Astrocyte of the hippocampus (primary cell): ENCODE measurements at places on chromosomes 12 and 14.

DNA sequence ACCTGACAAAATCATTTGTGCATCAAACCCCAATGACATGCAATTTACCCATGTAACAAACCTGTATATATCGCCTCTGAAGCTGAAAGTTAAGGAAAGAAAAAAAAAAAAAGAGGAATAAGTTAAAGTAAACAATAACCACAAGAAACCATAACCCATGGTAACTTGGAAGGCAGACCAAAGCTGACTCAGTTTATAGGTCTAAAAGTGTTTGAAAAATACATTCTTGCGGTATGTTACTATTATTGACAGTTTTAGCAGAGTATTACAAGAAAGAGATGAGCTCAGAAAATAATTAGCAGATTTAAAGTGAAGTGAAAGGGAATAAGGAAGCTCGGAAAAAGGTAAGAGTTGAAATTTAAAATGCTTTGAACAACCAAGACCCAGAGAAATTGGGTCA is 34.4 kb upstream of the MGAT4C start:
- DNase-seq = no peak

GRCh38 chr14:24411443-24412389 is 12.9 kb downstream of the NYNRIN start:
- DNase-seq = peak; percentile 62

GRCh38 chr14:74641601-74642391 is 29.8 kb upstream of the LTBP2 start:
- DNase-seq = no peak

GRCh38 chr12:113762155-113762881 is 203.8 kb downstream of the RBM19 start:
- no peak for DNase-seq

- peak; percentile 67 for DNase-seq
These were observed at the start of gene LGR5 for GRCh38 chr12:71439613-71440344. TSS of gene LGR5 (plus strand) at chr12:71439798. CDS start at chr12:71440081, 283 bp downstream.

DNA sequence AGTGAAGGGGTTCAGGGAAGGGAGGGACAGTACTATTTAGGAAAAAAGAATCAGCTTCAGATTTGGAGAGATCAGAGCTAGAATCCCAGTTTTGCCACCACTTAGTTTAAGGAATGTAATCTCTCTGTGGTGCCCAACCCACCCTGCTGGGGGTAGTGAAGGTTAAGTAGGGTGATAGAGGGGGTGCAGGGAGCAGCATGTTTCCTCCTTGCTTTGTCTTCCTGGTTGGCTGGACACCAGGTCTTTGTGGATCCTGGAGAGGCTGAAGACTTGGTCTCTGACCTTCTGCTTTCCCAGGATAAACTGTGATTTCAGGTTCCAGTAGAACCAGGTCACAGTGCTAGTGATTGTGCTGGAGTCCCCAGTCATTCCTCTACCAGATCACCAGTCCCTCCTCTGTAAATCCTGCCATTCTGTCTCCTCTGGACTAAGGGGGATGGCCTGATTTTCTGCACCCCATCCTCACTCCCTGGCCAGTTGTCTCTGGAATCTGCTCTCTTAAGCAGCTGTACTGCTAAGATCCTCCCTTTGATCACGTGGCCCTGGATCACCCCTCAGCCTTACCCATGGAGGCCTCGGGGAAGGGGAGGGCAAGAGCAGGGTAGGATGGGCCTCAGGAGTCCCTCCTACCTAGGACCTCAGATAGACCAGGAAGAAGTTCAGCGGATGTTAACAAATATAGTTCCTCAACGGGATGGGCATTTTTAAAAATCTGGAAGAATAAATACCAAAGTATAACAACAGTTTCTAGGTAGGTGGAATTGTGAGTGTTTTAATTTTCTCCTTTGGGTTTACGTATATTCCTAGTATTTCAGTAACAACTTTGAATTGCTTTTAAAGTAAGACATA is 3.1 kb downstream of the MAP3K12 start:
- DNase-seq = peak; percentile 39

DNA sequence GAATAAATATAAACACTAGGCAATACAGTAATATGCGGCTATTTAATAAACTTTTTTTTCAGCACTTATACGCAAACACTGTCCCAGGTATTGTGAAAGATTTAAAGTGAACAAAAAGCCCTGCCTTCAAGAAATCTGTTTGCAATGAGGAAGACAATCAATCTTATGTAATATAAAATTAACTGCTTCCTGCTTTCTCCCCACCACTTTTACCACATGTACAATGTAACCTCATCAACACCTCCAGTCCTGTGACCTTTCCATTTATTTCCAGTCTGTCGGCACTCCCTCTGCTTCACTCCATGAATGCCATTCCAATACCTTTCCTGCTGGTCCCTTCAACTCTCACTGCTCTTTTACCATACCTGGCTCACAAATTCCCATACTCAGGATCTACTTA is 10.5 kb downstream of the SNX6 start:
- no peak for DNase-seq

DNA sequence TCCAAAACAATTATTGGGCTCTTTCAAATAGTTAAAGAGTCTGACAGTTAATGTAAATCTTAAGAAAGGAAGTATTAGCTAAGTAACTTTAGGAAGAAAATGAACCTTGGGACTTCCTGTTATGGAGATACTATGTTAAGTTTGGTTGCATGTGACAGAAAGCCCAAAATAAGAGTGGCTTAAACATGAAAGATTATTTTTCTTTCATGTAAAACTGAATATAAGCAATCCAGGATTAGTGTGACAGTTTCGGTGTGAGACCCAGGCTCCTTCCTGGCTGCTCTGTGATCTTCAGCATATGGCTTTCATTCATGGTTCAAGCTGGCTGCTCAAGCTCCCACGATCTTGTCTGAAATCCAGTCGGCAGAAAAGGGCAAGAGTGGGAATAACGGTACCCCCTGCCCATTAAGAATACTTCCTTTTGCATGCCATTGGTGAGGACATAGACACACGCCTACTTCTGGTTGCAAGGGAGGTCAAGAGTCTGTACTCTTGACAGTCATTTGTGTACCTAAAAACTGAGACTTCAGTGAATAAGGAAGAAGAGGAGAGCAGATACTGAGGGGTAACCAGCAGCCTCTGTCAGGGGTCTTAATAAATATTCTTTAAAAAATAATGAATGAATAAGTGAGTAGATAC is 2.2 kb upstream of the RPAP3 start:
- DNase-seq = no peak

DNA sequence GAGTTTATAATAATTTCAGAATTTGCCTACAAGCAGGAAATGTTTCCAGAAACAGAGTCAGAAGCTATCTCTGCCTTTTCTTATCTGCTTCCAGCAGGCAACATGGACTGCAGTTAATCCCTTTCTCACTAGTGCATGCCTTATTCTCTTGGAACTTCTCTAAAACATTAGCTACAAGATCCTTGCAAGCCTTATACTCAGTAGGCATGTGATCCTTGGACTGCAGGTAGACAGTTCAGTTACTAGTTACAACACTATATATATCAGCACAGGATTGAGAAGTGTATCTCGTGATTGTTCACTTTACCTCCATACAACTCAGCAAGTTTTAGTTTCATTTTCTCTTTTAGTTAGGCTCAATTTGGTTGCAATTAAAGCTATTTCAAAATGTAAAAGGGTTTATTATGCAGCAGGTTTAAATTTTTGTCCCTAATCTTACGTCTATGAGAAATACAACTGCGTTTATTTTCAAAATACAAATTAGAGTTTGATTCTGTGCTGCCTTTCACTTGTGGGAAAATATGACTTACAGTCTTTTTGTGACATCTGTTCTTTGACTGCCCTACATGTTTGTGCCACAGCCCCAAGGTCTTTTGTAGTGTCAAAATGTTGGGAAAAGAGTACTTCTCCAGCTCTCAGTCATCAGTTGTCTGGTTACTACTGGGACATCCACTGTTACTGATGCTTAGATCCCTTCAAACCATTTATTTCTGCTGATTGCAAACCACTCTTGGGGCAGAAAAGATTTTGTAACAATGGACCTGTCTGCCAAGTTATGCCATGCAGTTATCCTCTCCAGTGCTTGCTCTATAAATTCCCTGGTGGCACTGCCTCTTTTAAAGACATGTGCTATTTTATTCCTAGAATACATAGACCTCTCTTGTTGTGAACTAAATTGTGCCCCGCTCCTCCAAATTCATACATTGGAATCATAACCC is 709.0 kb upstream of the FOXG1 start:
- peak; percentile 9 for DNase-seq

DNA sequence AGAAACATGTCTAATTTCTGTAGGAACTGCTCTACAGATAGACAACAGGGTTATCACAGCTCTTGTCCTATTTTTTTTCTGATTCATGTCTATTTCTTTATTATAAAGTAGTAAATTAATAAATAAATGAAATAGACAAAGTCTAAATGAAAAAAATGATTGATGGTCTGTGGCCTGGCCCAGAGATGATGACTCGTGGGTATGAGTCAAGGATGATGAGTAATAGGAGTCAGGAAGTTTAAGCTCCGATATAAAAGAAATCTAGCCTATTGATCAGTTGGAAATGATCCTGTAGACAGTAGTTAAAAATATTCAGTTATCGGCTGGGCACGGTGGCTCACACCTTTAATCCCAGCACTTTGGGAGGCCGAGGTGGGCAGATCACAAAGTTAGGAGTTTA is 90.6 kb upstream of the RTL1 start:
- no peak for DNase-seq

DNA sequence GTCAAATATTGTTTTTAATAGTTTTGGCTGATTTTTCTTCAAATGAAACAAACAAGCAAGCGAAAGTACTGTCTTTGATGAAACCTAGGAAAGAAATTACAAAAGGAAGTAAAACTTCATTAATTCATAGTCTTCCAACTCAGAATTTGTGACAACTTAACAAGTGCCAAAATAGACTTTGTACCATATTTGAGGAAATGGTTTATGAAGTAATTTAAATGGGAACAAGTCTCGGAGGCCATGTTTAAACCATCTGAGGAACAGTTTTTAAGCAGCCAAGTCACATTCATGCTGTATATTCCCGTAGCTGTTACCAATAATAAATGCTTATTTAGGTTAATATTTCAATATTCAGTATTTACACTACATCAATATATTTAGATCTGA is 745 bp upstream of the ARHGDIB start:
- no peak for DNase-seq

DNA sequence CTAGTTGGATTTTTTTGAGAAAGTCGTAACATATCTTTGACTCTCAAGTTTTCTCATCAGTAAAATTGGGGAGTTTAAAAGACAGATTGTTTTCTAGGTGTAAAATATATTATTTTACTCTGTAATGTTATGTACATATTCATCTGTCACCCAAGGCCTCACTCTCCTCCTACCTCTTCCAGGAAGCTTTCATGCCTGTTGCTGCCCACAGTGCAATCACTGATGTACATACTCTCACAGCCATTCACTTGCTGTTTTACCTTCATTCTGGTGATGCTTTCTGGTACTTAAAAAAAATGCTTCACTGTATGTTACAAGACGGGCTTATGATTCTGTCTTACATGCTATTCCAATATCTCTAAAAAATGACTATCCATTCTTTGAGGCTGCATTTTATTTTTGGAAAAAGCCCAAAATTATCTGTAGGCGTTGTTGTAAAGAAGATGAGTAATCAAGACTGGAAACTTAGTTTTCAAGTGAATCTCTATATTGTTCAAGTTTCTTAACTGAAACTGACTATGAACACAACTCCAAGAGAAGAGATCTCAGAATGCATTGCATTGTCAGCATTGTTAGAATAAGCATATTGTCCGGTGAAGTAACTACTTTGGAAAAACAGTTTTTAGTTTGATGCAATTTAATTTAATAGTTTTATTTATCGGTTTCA is 82.5 kb downstream of the LMO3 start:
- DNase-seq = no peak

GRCh38 chr12:86158956-86159355 is 97.2 kb downstream of the MGAT4C start:
- DNase-seq = no peak

- DNase-seq = no peak
These were observed 120.8 kb upstream of the WSCD2 start for GRCh38 chr12:108008163-108008905.
